ENCODE measurements at places on chromosomes 3 and 15.
A peak's percentile ranks its signal among the peaks of the same experiment; 100 is the strongest.

DNA sequence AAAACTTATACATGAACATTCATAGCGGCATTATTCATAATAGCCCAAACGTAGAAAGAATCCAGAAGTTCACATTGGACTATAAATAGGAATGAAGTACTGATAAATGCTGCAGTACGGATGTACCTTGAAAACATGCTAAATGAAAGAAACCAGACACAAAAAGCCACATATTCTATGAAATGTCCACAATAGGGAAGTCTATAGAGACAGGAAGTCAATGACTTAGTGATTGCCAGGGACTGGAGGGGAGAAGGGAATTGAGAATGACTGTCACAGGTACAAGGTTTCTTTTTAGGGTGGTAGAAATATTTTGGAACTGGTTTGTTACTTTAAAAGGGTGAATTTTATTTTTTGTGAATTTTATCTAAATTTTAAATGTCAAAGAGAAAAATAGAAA lies 71.4 kb upstream of the SKOR1 start:
- no peak for DNase-seq

- DNase-seq = no peak
Measured at GRCh38 chr3:113151461-113152031, 59.8 kb upstream of the BOC start.

- no peak for DNase-seq
Measured at GRCh38 chr15:63140936-63141335, 16.3 kb downstream of the RPS27L start.

- DNase-seq = no peak
Measured at GRCh38 chr3:156702367-156702766, 28.0 kb downstream of the TIPARP start.

- no peak for DNase-seq
Measured at GRCh38 chr3:172210355-172210754, 171.0 kb downstream of the FNDC3B start.

DNA sequence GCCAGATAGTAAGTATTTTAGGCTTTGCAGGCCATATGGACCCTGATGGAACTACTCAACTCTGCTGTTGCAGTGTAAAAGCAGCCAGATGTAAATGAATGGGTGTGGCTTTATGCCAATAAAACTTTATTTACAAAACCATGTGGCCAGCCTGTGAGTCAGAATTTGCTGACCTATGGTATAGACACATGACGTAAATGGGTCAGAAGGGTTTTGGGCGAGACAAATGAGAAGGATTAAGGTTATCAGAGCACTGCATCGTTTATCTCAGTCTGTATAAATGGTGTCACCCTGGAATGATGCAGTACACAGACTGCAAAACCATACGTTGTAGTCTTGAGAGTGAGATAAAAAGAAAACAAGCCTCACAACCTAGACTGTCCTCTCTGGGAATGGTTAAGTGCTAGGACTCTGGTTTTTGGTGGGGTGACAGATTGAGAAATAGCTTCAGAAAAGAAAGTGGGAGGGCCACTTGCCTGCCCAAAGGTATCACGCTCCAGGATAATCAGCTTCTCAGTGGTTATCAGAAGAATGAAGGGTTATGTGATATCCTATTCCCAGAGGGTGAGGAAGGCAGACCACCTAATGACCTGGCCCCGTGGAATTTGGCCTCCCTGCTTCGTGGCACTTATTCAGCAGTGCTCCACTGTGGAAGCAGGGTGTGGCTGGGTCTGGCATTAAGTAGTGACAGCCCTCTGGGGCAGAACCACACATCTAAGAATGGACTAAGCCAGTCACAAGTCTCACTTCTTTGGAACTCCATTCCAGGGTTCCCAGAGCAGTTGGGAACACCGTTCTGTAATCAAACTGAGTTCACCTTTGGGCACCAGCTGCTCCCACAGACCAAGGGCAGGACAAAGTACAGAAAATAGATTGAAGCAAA lies 46.1 kb downstream of the ABHD5 start:
- DNase-seq = no peak

DNA sequence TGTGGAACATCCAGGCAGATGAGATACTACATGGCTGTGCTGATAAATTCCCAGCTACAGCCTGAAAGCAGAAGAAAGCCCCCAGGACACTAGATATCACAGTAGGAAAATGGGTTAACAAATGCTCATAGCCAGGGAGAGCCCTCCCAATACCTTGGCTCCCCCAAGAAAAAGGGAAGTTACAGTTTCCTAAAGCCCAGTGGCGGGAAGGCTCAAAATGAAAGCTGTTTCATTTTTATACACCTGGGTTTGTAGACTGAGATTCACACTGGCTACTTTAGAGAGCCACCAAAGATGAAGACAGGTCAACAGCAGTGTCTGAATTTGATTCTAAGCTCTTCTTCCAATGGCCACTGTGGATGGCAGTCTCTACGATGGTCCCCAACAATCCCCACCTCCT lies 55.0 kb upstream of the TOPAZ1 start:
- DNase-seq = no peak

- peak; percentile 93 for DNase-seq
Measured at GRCh38 chr3:128482666-128483656, 10.0 kb downstream of the GATA2 start.

DNA sequence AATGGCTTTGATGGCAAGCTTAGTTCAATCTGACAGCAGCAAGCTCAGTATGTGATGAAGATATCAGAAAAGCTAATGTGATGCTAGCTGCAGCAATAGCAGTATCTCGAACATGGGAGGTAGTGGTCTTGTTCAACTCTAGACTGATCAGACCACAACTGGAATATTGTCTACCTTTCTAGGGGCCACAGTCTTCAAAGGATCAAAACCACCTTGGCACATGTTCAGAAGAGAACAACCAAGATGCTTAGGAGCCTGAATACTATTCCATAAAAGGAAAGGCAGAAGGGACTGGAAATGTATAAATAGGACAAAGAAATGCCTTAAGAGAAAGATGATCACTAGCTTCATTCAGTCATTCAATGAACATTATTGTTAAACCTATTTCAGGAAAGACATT lies 2.3 kb downstream of the C3orf70 start:
- DNase-seq = no peak

DNA sequence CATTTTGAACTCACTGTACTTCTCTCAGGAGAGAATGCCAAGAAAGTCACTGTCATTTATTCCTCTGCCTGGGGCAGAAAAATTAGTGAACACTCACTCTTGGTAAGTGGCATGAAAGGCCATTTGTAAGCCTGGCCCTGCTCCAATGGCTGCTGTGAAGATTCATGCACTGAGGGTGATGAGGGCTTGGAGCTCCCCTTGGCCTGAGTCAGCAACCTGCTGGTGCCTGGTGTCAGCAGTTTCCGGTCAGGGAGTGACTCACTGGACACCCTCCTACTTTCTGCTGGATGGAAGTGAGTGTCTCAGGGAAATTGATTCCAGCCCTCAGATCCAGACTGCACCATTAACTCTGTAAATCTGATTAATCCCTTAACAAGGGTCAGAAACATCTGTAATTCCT lies 37.6 kb downstream of the TRA2B start:
- DNase-seq = peak; percentile 91

GRCh38 chr3:44960387-44961026 lies 15.5 kb downstream of the ZDHHC3 start:
- DNase-seq = peak; percentile 27

GRCh38 chr3:89173546-89173945 lies 66.1 kb downstream of the EPHA3 start:
- peak; percentile 2 for DNase-seq

GRCh38 chr3:53191836-53192480 lies 30.9 kb downstream of the PRKCD start:
- DNase-seq = no peak

DNA sequence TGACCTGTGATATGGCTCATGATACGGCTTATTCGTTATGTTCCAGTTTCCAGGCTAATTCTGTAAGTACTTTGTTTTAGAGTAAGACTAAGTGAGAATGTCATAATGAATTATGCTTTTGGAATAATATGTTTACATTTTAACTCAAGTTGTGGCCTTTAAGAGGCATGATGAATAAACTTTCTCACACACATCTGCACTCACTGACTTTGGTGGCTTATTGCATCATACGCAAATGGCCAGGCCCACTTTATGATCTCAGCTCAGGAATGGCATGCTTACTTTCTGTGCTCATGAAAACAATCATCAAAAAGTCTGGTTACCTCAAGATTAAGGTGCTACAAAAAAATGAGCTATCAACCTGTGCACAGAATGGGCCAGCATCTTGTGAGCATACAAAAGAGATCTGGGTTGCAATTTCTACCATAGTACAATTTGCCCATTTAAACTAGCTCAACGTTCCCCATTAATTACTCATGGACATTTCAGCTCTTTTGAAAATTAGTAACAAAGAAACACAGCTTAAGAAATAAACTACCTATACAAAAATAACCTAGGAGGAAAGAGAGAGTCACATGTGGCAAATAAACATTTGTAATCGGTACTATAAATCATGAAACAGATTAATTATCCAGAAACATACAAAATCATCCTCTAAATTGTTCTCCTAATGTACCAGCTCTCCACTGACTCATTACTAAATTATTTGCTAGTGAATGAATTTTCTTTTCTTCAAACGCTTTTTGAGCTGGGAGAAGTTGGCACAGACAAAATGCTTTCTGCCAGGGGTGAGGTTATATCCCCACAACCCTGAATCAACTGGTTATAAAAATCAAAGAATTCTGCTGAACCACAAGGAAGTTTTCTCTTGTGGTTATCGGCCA lies 439.0 kb upstream of the ADAMTS9 start:
- DNase-seq = peak; percentile 52

GRCh38 chr15:74253211-74253921 lies 17.2 kb downstream of the CCDC33 start:
- DNase-seq = no peak

GRCh38 chr3:188827576-188827975 lies 344.2 kb upstream of the TPRG1 start:
- peak; percentile 33 for DNase-seq

DNA sequence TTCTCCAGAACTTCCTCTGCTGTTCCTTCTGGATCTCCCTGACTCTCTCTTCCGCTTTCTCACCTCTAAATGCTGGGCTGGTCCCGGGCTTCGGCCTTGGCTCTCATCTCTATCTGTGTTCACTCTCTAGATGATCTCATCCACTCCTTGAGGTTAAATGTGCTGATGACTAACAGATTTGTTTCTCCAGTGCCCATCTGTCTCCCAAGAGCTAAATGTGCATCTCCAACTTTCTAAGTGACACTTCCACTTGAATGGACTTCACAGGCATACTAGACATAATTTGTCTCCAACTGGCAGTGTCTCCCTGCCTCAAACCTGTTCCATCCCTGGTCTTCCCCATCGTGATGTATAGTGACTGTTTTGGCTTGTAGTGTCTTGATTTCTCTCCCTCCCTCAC lies 95.3 kb downstream of the ITPR1 start:
- DNase-seq = peak; percentile 56
